Activated CD4-positive, alpha-beta memory T cell treated with anti-CD3 and anti-CD28 coated beads, Interleukin-2, amount 10 ng/mL, durations not matched to agents 7 days and 5 days (primary cell): ENCODE measurements at places on chromosomes 4 and X.

GRCh38 chr4:105710012-105710600 is 1.5 kb downstream of the GSTCD start:
- no peak for DNase-seq

DNA sequence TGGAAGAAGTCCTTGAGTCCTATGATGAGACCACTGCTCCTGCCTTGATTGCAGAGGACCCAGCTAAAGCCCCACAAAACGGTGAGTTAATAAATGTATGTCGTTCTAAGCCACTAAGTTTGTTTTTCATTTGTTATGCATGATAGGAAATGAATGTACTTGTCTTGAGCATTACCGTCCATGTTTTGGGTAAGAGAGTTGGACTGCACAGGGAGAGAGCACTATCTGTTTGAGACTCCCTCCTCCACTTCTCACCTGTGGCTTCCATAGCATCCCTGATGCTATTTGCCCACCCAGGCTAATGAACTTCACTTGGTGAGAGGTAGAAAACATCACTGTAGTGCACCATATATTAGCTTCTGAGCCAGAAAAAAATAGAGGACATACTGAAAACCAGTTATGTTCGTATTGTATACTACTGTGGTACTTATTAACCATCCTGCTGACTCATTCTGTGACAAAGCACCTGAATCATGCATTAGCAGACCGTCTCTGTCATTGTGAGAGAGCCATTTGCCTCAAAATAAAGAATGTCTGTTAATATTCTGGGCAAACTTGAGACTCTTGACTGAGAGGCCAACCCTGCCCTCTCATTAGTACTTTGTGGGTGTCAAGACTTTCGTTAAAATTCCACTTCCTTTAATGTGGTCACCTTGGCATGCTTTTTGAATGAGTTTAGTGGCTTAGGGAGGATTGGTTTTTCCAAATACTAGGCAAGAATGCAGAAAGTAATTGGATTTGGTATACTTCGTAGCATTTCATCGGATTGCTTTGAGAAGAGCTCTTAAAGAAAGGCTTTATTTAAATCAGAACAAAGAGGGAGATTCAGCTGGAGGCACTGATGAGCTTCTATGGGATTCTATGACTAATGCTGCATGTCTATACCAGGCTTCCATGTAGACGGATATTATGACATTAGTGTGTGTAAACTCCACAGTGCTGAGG is 99.3 kb upstream of the GRPR start:
- DNase-seq: no peak

GRCh38 chr4:119933606-119934005 is 133.0 kb downstream of the MAD2L1 start:
- DNase-seq: no peak

DNA sequence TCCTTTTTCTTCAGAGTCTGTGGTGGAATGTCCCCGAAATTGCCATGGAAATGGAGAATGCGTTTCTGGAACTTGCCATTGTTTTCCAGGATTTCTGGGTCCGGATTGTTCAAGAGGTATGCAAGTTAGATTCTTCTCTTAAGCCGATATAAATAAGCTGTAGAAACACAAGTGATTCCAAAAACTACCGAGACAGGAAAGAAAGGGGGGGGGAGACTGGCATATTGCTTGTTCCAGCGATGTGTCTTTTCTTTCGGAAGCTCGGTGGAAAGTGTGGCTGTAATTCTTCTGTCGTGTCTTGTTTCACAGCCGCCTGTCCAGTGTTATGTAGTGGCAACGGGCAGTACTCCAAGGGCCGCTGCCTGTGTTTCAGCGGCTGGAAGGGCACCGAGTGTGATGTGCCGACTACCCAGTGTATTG is 236.9 kb downstream of the DCTD start:
- DNase-seq: no peak

GRCh38 chr4:139522457-139522856 is 33.6 kb downstream of the SETD7 start:
- DNase-seq: no peak

GRCh38 chrX:45888518-45888917 is 656.7 kb downstream of the ZNF674 start:
- no peak for DNase-seq

DNA sequence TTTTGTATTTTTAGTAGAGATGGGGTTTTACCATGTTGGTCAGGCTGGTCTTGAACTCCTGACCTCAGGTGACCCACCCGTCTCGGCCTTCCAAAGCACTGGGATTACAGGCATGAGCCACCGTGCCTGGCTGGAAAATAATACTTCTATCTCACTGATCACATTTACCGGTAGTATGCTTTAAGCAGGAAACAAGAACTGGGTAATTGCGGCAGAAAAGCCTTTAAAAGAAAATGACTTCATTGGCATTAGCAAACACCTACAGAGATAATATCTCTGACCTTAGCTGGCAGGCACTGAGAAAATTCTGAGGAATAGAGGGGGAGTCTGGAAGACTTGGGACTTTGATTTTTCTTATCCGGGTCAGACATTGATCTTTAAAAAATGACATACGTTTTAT is 78.5 kb downstream of the SHROOM3 start:
- DNase-seq: no peak

GRCh38 chr4:76233529-76233928 is 18.0 kb upstream of the FAM47E start:
- DNase-seq: no peak
